ENCODE measurements at places on chromosomes 2 and 18.

DNA sequence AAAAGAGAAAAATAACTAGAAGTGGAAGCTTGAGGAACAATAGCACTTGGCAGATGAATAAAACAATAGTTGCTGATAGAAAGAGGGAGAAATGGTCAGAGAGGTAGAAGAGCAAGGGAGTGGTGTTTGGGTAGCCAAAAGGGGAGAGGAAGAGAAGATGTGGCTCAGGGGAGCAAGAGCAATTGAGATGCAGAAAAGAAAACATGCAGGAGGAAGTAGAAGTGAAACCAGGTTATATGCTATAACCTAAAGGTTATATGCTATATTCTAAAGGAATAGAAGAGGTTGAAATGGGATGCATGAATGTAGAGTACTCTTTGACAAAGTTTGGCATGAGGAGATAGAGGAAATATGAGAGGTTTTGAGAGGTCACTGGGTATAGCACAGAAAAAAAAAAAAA is 759.5 kb downstream of the SATB2 start:
- DNase-seq, result no peak

DNA sequence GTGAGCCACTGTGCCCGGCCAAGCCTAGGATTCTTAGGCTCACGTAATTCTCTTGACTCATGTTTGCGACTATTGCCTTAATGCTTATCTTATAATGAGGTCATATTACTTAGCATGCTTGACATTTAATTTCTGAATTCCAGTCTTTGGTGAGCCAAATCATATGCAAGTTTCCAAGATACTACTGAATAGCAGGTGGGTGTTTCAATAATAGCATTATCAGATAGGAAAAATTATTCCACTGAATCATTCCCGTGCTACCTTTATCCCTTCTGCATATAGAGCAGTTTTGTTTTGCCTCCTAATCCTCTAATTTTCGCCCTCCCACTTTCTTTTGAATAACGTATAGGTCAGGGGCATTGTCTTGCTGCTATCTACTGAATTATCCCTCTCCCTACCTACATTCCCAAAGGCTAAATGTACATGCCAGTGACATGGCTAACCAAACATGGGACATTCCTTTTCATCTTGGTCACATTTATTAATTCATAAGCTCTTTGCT is 4.9 kb downstream of the DAW1 start:
- DNase-seq, result no peak

GRCh38 chr2:158965107-158965506 is 3.3 kb upstream of the TANC1 start:
- no peak for DNase-seq

DNA sequence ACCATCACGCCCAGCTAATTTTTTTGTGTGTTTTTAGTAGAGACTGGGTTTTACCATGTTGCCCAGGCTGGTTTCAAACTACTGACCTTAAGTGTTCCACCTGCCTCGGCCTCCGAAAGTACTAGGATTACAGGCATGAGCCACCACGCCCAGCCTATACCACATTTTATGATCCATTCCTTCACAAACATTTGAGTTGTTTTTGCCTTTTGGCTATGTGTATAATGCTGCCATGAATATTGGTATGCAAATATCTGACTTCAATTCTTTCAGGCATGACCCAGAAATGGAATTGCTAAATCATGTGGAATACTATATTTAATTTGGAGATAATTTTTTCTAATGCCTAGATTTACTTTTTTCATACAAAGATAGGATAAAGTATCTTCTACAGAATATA is 68.6 kb downstream of the TTC27 start:
- no peak for DNase-seq

GRCh38 chr2:180385601-180386201 is 378.6 kb upstream of the CWC22 start:
- DNase-seq, result no peak

DNA sequence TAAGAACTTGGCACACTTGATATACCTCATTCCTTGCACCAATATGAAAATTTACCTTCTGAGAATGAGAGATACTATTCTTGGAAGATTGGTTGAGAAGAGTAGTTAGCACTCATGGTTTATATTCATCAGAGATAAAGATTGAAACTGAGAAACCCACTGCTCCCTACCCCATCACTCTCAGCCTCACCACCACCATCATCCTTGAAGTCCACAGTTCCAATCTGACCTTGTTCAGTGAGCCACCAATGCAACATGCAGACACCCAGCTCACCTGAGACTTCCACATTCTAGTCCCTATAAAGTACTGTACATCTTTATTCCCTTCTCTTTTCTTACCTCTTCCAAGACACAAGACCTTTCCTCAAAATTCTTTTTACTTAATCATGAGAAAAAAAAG is 869.0 kb downstream of the TRIB2 start:
- no peak for DNase-seq

GRCh38 chr2:221145396-221145795 is 426.7 kb downstream of the EPHA4 start:
- no peak for DNase-seq

DNA sequence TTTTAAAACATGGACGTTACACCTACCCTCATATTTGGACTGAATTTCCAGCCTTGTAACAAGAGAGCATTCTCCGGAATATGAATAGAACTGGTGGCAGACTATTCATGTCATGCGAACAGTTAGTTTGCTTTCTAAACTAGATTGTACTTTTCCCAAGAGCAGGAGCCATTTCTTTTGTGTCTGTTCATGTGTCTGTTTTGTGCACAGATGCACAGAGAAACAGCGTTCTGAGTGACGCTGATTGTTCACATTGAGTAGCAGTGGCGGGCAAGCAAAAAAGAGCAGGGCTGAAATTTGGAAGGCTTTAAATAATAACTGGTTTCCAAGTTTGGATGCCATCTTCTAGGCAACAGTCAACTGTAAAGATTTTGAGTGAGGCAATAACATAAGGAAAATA is 200.3 kb downstream of the NRXN1 start:
- no peak for DNase-seq

DNA sequence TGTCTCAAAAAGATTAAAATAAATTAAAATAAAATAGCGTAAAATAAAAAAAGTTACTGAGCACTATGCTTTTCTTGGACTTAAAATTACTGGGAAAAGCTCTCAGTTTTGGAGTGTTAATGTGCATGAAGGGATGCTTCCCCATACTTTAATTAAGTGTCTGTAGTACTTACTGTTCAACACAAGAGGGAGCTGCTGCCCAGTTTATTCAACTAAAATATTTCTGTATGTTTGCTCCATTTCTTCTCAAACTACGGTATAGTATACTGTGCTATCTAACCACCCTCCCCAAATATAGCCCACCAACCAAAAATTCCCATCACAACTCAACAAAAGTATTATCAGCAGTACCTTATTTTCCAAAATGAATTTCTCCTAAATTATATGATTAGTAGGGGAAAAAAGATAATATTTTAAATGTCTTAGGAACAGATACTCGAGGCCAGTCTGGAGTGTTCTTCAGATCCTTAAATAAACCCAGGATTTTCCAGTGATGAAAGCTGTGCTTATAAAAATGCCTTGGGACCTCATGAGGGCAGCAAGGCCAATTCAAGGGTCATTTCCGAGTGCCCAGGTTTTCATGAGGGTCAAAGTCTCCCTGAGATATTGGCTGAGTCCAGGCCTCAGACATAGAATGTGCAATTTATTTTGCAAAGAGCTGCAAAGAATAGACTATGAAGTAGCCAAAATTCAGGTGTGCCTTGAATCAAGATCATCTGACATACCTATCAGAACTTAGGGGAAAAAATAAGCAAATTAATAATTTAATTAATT is 64.1 kb downstream of the CHRNA1 start:
- peak; percentile 28 for DNase-seq

- DNase-seq, result no peak
Measured at GRCh38 chr2:94923196-94923595, 52.0 kb downstream of the TEKT4 start.

DNA sequence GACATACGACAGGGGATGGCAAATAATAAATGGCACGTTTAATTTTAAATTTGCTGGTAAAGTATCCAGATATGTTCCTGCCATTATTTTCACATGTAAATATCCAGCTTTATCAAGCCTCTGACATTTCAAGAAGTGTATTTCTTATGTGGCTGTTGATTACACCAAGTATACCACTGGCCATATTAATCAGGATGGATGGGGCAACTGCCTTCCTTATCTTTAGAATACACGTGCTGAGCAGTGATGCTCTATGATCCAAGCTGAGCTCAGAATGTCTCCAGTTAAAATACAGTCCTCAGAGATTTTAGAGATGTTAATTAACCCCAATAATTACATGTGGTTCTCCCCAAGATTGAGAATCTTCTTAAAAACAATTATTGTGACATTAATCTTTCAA is 38.3 kb upstream of the RAPGEF4 start:
- no peak for DNase-seq

GRCh38 chr2:66895206-66895605 is 460.3 kb downstream of the MEIS1 start:
- DNase-seq, result no peak
